ENCODE measurements at places on chromosomes 3 and 15.

- no peaks in the 10 kb centered on the region for H3K36me3 ChIP-seq
- DNase-seq = no peak
- no peak overlapping the region for H3K27ac ChIP-seq
- H3K4me3 ChIP-seq = no peak overlapping the region
- no peaks in the 10 kb centered on the region for H3K27me3 ChIP-seq
Observed at GRCh38 chr3:120052677-120053076, 41.6 kb downstream of the GSK3B start.

GRCh38 chr3:60440869-60441268 is 810.4 kb downstream of the FHIT start:
- H3K4me1 ChIP-seq = no peaks in the 10 kb centered on the region
- DNase-seq = no peak
- H3K27ac ChIP-seq = no peak overlapping the region
- H3K36me3 ChIP-seq = no peaks in the 10 kb centered on the region

DNA sequence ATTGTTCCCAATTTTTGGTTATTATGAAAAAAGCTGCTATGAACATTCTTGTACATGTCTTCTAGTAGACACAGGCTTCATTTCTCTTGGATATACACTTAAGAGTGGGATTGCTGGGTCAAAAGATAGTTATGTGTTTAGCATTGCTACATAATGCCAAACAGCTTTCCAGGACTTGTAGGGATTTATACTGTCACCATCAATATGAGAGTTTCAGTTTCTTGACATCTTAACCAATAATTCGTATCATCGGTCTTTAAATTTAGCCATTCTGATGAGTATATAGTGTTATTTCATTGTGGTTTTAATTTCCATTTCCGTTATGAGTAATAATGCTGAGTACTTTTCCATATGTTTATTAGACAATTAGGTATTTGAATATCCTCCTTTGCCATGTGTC is 190.3 kb upstream of the PFN2 start:
- H3K27ac ChIP-seq = no peak overlapping the region
- no peaks in the 10 kb centered on the region for H3K4me1 ChIP-seq
- H3K27me3 ChIP-seq = no peaks in the 10 kb centered on the region
- no peak for DNase-seq

DNA sequence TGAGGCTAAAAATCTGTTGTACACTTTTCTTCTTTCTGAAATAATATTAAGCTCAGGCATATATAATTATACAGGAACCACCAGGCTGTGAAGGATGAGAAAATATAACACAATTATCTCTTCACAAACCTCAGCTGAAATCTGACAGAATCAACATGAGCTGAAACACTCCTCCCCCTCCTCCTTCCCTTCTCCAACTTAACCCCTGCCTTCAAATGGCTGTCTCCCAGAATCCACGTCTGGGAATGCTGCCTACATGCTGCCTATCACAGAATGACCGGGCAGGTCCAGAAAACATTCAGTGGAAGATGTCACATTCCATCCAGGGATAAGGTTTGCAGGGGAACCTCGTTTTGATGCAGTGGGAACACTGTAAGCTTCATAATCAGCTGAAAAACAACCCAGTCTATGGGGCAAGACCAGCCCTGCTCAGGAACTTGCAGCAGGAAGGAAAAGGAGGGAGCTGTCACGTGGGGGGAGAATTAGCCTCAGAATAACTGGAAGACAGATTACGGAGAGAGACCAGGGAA is 44.0 kb upstream of the SEMA6D start:
- DNase-seq = no peak
- no peaks in the 10 kb centered on the region for H3K36me3 ChIP-seq
- H3K27me3 ChIP-seq = no peaks in the 10 kb centered on the region

DNA sequence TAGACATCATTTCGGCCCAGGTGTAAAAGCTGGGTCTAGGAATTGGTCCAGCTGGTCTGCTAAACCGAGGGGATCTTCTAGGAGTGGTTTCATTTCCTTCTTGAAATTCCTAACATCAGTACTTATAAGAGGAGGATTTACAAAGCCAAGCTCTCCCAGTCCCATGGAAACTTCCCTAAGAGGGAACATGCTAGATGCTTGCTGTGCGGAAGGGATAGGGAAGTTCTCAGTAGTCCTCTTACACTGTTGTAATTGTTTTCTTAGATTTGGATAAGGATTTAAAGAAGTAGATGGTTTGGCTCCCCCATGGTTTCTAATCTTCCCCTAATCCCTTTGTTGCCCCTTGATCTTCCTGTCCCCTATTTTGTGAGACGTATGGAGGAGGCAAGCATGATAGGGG is 89.7 kb upstream of the XCR1 start:
- no peak overlapping the region for H3K27ac ChIP-seq
- no peak for DNase-seq
- no peaks in the 10 kb centered on the region for H3K36me3 ChIP-seq
- no peaks in the 10 kb centered on the region for H3K4me1 ChIP-seq

DNA sequence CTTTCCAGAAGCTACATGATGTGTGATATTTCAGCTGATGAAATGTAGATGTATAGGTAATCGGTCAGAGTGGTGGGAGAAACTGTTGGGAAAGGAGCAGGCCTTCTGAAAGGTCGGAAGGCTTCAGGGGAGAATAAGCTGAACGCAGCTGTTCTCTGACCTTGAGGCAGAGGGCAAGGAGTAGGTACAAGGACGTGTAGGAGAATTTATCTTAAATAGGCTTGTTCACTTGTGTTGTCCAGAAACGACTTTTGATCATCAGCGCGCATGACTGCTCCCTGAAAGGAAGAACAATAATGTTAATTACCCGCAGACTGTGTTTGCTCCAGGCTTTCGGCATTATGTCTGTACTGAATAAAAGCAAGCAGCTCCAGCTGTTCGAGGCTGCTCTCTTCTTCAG is 39.6 kb downstream of the GPR160 start:
- H3K4me1 ChIP-seq = peaks cover 25% of the 10 kb centered on the region
- no peak overlapping the region for H3K4me3 ChIP-seq
- DNase-seq = peak; percentile 39
- H3K27me3 ChIP-seq = no peaks in the 10 kb centered on the region
- H3K27ac ChIP-seq = peak overlapping the region; percentile 47
- no peaks in the 10 kb centered on the region for H3K36me3 ChIP-seq

DNA sequence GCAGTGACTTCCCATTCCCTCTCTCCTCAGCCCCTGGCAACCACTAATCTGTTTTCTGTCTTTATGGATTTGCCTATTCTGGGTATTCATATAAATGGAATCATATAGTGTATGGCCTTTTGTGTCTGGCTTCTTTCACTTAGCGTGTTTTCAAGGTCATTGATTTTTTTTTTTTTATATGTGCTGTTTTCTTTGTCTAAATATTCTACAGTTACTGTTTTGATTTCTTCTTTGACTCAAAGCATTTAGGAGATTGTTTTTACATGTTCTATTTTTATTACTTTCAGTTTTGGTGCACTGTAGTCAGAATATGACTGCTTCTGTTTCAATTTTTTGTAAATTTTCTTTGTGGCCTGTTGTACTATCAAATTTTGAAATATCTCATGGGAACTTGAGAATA is 71.9 kb upstream of the RNU6-1 start:
- no peak for DNase-seq
- H3K36me3 ChIP-seq = no peaks in the 10 kb centered on the region
- no peaks in the 10 kb centered on the region for H3K27me3 ChIP-seq

DNA sequence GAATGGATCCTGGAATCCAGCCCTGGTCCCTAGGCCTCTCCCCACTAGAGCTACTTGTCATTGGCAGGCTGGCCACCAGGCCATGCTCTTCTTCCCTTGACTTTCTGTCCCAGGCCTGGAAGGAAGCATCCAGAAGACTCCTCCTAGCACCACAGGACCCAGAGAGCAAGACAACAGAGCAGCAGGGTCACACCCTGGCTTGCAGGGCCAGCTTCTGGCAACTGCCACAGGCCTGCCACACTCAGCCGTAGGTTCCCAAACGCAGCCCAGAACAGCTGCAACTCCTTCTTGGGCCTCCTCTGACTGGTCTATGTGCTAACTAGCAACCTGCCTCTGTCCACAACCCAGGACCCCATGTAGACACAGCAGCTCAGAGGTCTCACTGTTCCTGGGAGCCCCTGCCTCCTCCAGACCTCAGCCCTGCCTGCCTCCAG is 36.8 kb upstream of the RPL32 start:
- no peaks in the 10 kb centered on the region for H3K36me3 ChIP-seq
- no peak overlapping the region for H3K27ac ChIP-seq
- no peaks in the 10 kb centered on the region for H3K27me3 ChIP-seq
- H3K4me3 ChIP-seq = no peak overlapping the region
